ENCODE measurements at places on chromosomes 6 and 20.

DNA sequence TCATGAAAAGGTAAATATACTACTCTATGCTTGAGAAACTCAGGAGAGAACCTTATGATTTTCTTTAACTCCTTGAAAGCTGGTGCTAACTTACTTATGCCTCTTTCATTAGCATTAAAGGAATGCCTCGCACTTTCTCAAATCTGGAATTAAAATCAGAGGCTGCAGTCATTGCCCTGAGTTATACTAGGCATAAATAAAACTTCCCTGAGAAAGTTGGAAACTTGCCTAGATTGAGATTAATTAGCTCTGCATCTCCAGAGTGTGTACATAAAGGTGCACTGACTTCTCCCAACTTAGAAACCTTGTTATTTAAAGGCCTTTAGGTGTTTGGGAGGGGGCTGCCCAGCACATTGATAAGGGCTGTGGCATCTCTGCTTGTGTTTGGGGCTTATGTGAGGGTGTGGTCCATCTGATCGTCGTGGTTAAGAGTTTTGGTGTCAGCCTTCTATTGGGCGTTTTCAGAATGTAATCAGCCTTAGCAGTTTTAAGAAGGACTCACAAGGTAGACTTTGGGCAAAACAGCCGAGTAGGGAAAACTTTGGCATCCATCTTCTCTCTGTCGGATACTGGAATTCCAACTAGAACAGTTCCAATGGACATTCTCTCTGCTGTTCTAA lies 32.1 kb upstream of the CCN6 start:
- DNase-seq, result no peak

GRCh38 chr6:104623052-104623690 lies 236.5 kb downstream of the HACE1 start:
- DNase-seq, result no peak

- DNase-seq, result no peak
Observed at GRCh38 chr20:50980851-50981713, 22.5 kb downstream of the MOCS3 start.

DNA sequence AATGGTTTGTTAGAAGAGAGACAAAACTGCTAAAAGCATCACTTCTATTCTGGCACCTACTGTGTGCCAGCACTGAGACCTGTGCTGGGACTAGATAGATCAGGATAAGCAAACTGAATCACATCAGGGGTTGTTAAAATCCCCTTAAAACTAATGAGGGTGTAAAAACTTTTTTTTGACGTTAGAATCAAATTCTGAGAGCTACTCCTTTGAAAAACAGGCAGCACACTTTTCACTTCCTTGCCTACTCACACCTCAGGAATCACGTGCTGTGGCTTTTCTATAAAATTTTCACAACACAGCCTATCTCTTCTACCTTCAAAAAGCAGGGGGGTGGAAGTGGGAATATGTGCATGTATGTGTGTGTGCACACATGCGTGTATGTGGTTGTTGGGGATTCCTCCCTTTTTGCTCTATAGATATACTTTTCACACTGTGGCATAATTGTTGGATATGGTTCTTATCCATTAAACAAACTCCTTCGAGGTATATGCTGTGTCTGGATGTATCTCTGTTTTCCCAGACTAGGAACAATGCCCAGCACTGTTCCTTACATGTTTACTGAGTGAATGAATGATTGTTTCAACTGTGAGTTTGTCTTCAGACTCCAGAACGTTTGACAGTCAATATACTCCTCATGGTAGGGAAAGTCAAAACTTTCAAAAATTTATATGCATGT lies 105.4 kb downstream of the FYN start:
- DNase-seq, result no peak

DNA sequence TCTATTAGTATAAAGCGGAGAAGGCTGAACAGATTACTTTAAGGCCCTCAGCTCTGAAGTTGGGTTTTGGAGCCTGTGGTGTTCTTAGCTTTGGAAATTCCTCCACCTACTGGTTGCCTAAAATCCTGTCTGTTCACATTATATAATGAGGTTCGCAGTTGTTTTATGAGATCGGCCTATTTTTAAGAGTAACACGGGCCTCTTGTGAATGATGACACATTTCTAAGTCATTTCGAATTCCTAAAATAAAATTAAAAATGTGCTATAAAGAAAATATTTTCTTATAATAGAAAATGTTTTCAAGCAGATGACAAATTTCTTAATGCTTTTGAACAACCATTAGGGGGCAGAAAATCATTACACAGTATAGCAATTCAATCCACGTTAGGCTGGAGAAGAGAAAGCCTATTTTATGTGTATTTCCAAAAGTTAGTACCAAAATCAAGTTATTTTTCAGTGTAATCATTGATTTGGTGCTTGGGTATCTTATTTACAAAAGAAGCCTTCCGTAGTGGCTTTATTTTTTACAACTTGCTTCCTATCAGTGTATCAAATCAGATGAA lies 15.8 kb upstream of the FAM8A1 start:
- peak; percentile 17 for DNase-seq

DNA sequence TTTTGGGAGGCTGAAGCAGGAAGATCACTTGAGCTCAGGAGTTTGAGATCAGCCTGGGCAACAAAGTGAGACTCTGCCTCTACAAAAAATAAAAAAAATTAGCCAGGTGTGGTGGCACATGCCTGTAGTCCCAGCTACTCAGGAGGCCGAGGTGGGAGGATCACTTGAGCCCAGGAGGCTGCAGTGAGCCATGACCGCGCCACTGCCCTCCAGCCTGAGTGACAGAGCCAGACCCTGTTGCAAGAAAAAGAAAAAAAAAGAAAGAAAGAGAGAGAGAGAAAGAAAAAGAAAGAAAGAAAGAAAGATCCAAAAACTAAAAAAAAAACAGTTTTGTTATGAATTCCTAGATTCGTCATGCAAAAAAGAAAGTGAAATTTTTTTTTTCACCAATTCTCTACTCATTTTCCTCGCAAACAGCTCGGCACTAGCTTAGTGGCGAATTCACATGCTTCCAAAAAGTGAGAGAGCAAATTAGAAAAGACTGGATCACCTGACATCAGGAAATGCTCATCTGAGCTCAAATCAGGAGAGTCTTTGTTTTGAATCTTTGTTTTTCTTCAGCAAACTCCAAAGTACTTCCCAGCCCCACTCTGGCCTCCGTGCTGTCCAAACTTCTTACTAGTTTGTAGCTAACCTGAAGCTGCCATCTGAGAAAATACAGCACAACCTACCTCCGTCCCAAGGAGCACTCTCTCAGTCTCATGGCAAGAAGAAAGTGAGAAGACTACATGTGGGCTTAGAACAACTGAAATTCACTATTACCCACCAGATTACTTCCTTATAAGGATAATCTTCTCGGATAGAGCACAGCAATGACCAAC lies 27.0 kb downstream of the IPCEF1 start:
- DNase-seq, result no peak

GRCh38 chr20:20363434-20363798 lies 4.5 kb upstream of the INSM1 start:
- DNase-seq, result no peak

DNA sequence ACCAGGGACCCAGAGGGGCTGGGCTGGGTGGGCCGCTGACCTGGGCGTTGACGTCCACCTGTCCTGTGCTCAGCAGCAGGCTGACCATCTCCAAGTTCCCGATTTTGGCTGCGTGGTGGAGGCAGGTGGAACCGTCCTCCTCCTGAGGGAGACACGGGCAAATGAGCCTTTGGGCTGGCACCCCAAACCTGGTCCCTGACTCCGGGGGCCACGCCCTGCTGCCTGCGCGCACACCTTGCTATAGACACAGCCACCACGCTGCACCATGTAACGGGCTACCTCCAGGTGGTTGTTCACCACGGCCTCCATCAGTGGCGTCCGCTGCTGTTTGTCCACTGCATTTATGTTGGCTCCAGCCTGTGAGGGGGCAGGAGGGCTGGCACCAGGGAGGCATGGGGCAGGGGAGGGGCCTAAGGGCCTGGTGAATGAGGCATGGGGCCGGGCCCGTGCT lies 7.8 kb upstream of the SLC44A4 start:
- DNase-seq, result no peak

DNA sequence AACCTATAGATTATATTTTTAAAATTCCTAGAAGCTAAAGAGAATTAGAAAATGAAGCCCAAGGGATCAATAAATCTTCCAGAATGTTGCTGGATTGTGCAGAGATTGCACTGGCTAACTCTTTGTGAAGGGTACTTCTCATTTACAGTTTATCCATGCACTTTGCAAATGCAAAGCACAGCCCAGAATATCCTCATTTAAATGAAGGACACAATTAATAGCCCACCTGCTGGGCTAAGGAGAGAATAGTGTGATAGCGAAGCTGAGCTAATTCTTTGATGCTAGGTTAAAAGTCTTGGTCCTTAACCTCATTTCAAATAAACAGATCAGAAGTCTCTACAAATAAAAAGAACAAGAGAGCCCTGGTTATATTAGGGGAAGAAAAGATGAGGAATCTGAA lies 72.5 kb downstream of the SMPDL3A start:
- no peak for DNase-seq

GRCh38 chr6:95431637-95432228 lies 145.6 kb upstream of the MANEA start:
- peak; percentile 19 for DNase-seq

DNA sequence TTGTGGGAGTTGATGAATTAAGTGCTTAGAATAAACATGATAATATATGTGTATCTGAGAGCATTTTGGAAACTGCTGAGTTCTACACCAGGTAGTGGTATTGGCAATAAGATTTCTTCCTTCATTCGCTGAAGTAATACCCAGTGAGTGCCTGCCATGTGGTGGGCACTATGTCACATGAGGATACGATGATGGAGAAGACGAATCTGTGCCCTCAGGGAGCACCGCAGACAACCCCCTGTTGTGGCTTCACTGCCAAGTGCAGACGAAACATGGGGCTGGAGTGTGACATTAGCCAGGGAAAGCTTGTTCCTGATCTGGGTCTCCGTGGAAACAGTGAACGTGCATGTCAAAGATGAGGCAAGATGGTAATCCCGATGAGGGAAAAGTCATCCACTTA lies 7.9 kb downstream of the ZNF76 start:
- no peak for DNase-seq

DNA sequence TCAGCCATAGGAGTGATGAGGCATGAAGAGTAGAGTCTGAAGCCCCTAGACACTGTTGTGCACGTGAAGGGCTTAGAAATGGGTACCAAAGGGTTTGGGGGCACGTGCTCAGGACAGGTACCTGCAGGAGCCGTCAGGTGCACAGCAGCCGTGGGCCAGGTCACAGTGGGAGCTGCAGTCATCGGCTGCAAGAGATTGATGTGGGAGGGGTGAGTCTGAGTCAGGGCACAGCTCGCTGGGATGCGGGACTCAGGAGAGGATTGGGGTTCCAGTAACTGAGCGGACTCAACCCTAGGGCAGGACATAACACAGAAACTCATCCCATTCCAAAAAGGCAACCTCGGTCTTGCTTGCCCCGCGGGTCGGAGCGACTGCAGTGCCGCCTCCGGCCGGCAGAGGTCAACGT lies 1.1 kb downstream of the DLK2 start:
- peak; percentile 79 for DNase-seq

DNA sequence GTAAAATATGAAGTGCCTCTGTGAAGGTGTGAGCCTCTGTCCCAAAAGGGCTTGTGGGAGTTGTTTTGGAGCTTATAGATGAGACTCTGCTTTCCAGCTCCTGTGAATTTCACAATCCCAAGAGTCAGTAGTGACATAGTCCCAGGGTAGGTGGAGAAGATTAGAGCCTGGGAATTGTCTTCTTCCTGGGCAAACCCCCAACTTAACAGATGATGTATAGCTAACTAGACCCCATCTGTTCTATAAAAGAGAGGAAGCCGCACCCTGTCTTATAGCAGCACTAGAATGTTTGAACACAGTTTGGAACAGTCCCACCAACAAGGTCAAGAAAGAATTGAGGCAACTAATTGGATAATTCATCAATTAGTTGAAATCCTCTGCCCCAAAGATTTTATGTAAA lies 294.7 kb downstream of the ZNF217 start:
- no peak for DNase-seq

- DNase-seq, result no peak
Observed at GRCh38 chr6:132684272-132684671, 25.3 kb upstream of the TAAR1 start.

- DNase-seq, result no peak
Observed at GRCh38 chr6:157908369-157909281, 73.0 kb upstream of the SYNJ2 start.

- no peak for DNase-seq
Observed at GRCh38 chr6:26300828-26301227, 64.2 kb upstream of the BTN3A2 start.

DNA sequence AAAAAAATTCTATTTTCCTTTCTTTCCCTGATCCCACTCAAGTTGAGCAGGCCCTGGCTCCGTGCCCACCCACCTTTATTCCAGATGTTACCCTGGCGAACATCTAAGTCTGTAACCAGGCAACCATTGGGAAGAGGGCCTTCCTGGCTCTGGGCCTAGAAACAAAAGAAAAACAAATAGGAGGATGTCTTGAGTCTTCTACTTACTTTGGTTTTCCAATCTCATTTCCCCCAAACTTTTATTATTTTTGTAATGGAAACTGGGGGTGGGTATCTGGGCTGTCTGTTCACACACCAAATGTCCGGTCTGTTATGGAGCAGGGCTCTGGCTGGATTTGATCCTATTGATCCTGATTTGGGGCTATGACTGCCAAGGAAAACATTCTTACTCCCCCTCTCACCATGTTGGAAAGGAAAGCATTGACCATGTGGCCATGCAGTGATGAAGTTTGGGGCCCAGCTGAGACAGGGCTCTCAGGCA lies 744.1 kb downstream of the DHX35 start:
- DNase-seq, result no peak

- DNase-seq, result no peak
Observed at GRCh38 chr20:12467758-12468157, 541.0 kb upstream of the SPTLC3 start.

DNA sequence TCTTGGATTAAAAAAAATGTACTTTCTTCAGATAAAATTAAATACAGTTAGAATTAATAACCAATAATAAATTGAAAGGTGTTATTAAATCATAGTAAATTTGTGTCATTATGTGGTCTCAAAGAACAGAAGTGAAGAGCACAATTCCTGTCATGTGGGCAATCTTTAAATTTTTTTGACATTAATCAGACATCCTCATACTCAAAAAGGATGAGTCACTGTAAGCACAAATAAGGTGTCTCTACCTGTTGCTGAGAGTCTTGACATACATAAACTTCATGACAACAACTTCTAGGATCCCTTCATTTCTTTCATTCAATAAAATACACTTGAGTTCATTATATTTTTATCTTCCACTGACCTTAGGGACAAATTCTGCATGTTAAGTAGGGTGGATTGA lies 76.1 kb downstream of the SLC22A3 start:
- DNase-seq, result no peak

- no peak for DNase-seq
Observed at GRCh38 chr6:122268394-122268793, 131.1 kb upstream of the HSF2 start.

- no peak for DNase-seq
Observed at GRCh38 chr20:63475209-63475608, 2.8 kb upstream of the KCNQ2 start.

DNA sequence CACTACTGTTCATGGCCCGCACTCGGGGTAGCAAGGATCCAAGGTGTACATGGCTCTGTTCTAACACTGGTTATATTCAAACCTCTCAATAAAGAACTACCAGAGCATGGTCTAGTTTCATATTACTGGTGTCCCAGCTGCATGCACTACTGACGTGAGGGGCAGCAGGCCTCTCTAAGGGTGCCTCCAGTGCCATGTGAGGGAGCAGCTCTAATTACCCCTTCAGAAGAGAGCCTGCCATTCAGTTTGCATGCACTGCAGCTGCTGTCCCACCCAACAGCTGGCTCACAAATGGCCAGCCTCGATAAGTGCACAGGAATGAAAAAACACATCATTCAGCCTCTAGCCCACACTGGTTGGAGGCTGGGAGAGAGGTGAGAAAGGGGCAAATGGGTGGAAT lies 85.2 kb downstream of the SMLR1 start:
- no peak for DNase-seq

- DNase-seq, result no peak
Observed at GRCh38 chr6:103983860-103984259, 875.9 kb downstream of the HACE1 start.
